Left kidney (tissue), 8 donors: ENCODE measurements at places on chromosomes 13 and 19. TPM values are rescaled to one million over a fixed set of nuclear protein-coding genes. Genes with fewer than 3 reads are reported as not detected.

The BEST2 gene
- polyA plus RNA-seq: 0.23 TPM

The MCF2L gene
- polyA plus RNA-seq: 29.2 TPM

- no peak for DNase-seq
These were observed 55.4 kb upstream of the SCEL start for GRCh38 chr13:77480066-77480465.

DNA sequence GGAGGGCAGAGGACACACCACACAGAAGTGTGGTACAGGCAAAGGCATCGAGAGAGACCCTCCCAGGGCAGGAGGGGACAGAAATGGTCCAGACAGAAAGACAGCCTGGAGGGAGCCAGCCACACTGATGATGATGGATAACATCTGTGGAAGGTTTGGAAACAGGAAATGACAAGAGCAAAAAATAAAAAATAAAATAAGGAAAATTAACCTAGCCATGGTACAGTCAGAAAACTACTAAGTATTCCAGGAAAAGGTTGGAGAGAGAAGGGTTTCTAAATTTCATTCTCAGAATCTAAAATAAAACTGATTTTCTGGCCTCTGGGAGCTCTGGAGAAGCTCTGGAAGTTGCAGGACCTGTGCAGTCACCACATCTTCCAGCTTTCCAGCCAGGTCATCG lies 115.2 kb upstream of the VSTM2B start:
- no peak for DNase-seq

- no peak for DNase-seq
These were observed 67.9 kb upstream of the ZNF724 start for GRCh38 chr19:23318143-23318542.

DNA sequence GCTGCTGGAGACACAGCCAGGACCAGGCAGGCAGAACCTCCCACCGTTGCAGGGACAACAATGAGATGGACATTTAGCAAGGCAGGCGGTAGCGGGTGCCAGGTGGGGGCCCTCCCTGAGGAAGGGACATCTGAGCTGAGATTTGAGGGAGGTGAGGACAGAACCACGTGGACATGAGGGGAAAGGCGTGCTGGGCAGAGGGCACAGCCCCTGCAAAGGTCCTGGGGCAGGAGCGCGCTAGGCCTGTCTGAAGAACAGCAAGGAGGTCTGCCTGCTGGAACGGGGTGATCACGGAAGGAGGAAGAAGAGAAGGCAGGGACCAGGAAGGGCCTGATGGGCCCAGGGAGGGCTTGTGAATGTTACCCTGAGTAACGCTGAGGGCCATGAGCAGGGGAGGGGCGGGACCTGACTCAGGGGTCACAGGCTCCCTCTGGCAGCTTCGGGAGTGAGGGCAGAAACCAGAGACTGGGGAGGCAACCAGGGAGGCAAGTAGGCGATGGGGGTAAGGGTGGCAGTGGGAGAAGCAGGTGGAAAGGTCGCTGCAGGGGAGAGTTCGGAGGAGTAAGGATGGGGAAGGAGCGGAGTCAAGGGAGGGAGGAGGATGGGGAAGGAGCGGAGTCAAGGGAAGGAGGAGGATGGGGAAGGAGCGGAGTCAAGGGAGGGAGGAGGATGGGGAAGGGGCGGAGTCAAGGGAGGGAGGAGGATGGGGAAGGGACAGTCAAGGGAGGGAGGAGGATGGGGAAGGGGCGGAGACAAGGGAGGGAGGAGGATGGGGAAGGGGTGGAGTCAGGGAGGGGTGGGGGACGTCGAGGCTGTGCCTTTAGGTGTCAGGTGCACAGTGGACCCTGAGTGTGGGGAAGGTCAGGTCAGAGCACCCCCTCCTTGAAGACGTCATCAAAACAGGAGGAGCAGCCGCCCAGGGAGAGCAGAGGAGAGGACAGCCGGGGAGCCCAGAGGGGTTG lies 15.7 kb upstream of the B3GNT3 start:
- DNase-seq: peak; percentile 55

- peak; percentile 47 for DNase-seq
These were observed 18.4 kb downstream of the PLD3 start for GRCh38 chr19:40366697-40367561.

The ASPDH gene
- 8.6 TPM for polyA plus RNA-seq

- DNase-seq: no peak
These were observed 179.6 kb downstream of the RFC3 start for GRCh38 chr13:33997574-33997973.

- DNase-seq: no peak
These were observed 63.7 kb downstream of the KL start for GRCh38 chr13:33079960-33080359.

GRCh38 chr13:26653842-26654241 lies 96.4 kb downstream of the WASF3 start:
- DNase-seq: no peak

GRCh38 chr13:104784891-104785290 lies 1718.7 kb upstream of the SLC10A2 start:
- no peak for DNase-seq

GRCh38 chr13:109783447-109783814 lies 3.0 kb downstream of the IRS2 start:
- no peak for DNase-seq

The C19orf38 gene
- 1.4 TPM for polyA plus RNA-seq

- no peak for DNase-seq
These were observed 16.8 kb downstream of the PABPC3 start for GRCh38 chr13:25112695-25113255.

GRCh38 chr19:16295057-16295456 lies 29.6 kb upstream of the KLF2 start:
- no peak for DNase-seq

- DNase-seq: no peak
These were observed 4.3 kb downstream of the NANOS3 start for GRCh38 chr19:13881251-13881691.

The CDC34 gene
- polyA plus RNA-seq: 46.2 TPM

The KLK13 gene
- polyA plus RNA-seq: 0.76 TPM

GRCh38 chr19:19877724-19878123 lies 12.0 kb downstream of the ZNF253 start:
- no peak for DNase-seq

The SERTAD3 gene
- 30.6 TPM for polyA plus RNA-seq

- DNase-seq: peak; percentile 83
These were observed 15.7 kb downstream of the GARRE1 start for GRCh38 chr19:34269968-34270621.

GRCh38 chr19:35348911-35349611 lies 1.4 kb downstream of the FFAR1 start:
- no peak for DNase-seq

DNA sequence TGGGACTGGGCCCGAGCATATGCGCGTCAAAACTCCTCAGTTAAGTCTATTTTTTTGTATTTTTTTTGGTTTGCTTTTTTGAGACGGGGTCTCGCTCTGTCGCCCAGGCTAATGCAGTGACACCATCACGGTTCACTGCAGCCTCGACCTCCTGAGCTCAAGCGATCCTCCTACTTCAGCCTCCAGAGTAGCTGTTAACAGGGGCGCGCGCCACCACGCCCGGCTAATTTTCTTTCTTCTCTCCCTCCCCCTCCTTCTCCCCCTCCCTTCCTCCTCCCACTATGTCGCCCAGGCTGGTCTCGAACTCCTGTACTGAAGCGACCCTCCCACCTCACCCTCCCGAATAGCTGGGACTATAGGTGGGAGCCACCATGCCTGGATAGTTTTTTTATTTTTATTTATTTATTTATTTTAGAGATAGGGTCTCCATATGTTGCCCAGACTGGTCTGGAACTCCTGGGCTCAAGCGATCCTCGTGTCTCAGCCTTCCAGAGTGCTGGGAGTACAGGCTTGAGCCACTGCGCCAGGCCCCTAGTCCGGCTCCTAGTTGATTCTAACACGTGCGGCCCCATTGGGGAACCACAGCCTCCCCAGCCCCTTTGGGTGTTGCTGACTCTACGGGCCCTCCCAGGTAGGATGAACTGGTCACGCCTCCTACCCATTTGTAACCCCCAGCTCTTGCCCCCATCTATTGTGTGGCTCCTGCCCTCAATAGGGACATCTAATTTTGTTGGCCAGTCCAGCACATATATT lies 806 bp upstream of the ZNF837 start:
- no peak for DNase-seq

DNA sequence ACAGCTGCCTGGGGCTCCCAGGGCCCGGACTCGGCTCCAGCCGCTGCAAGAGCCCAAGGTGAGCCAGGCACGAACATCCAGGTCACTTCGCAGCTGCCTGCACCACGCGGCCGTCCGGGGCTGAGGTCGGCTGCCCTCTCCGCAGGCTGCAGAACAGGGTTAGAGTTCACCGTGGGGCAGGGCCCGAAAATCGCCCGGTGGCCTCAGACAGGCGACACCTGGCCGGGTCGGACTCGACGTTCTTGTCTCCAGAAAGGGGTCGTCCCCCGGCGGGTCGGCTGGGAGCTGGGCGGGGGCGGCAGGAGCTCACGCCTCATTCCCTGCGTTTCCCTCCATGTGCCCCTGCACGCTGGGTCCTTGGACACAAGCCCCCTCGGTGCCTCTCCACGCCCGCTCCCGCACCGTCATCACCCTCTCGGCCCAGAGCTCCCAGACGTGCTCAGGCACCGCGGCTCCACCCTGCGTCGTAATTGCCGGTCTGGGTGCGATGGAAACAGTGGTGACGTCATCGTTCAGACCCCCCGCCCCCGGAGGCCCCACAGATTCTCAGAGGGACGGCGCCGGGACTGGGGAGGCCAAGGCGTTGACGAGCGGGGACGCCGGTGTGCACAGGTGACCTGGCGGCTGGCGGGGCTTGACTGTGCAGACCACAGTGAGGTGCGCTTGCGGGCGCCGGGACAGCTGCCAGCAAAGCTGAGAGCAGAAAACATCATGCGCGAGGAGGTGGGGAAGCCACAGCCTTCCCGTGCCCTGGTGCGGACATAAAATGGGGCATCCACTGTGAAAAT lies 4.0 kb upstream of the GRIN3B start:
- no peak for DNase-seq

DNA sequence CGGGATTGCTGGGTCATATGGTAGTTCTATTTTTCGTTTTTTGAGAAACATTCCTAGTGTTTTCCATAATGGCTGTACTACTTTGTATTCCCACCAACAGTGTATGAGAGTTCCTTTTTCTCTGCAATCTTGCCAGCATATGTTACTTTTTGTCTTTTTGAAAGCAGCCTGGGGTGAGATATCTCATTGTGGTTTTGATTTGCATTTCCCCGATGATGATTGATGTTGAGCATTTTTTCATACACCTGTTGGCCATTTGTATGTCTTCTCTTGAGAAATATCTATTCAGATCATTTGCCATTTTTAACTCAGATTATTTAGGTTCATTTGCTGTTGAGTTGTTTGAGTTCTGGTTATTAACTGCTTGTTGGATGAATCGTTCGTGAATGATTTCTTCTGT lies 18.5 kb upstream of the ATP12A start:
- no peak for DNase-seq

DNA sequence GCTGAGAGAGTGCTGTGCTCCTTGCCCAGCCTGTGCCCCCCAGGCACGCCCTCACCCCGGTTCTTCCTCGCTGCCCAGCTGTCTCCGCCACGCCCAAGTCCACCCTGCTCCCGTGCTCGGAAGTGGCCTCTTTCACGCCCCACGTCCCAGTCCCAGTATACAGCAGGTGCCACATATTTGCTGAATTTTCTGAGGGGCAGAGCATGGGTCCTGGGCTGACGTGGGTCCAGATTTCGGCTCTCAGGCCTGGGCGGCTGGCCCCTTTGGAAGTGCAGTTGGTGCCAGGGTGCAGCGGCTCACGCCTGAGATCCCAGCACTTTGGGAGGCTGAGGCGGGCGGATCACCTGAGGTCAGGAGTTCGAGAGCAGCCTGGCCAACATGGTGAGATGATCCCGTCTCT lies 3.4 kb downstream of the HCN2 start:
- no peak for DNase-seq

The ENOX1 gene
- 8.8 TPM for polyA plus RNA-seq

- DNase-seq: no peak
These were observed 108.4 kb downstream of the DLEU7 start for GRCh38 chr13:50735071-50735470.

DNA sequence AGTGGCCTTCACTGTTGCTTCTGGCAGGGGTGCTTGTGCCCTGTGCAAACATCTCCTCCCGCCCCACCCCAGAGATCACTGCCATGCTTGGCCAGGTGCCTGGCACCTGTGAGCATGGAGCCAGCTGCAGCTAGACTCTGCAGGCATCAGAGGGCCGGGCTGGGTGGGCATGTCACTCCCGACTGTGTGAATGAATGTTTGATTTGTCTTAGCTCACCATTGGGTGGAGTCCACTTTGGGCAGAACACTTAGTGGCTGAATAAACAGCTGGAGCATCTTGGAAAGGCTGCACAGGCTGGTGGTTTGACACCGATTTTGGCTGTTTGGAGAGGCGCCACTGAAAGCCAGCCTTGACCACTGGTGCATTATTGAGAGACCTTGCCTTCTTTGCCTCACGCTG lies 267.3 kb downstream of the DLEU7 start:
- no peak for DNase-seq

The GAPDHS gene
- polyA plus RNA-seq: not detected

DNA sequence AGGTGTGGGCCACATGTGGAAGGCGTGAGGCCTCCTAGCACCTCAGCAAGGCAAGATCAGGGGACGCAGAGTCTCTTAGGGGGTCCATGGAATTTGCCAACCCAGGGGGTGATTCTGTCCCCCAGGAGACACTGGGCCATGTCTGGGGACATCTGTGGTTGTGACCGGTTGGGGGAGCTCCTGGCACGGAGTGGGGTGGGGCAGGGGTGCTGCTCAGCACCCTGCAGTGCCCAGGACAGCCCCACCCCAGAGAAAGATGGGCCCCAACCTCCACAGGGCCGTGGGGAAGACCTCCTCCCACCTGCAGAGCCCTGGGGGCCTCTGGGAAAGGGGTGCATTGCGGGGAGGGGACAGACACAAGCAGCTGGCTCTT lies 4.0 kb downstream of the MKNK2 start:
- no peak for DNase-seq

DNA sequence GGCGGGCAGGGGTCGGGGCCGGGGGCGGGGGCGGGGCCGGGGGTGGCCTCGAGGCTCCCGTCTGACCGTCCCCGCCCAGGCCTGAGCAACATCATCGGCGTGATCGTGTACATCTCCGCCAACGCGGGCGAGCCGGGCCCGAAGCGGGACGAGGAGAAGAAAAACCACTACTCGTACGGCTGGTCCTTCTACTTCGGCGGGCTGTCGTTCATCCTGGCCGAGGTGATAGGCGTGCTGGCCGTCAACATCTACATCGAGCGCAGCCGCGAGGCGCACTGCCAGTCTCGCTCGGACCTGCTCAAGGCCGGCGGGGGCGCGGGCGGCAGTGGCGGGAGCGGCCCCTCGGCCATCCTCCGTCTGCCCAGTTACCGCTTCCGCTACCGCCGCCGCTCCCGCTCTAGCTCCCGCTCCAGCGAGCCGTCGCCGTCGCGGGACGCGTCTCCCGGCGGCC lies 9.4 kb upstream of the CACNG6 start:
- no peak for DNase-seq

DNA sequence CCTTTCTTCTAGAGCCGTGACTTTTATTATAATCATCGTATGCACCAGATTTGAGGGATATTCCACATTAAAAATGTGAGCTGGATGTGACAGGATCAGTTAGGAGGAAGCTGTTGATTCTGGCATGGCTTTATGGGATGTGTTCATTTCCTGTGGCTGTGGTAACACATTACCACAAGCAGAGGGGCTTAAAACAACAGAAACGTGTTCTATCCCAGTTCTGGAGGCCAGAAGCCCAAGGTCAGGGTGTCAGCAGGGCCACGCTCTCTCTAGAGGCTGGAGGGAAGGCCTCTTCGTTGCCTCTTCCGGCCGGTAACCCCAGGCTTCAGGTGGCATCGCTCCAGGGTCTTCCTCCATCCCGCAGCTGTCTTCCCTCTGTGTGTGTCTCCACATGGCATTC lies 14.5 kb downstream of the MED25 start:
- no peak for DNase-seq
